Spinal cord (tissue), 10 donors: ENCODE measurements at places on chromosomes 13 and 19. TPM values are rescaled to one million over a fixed set of nuclear protein-coding genes. Genes with fewer than 3 reads are reported as not detected.

The ERICH6B gene
- total RNA-seq, result 0.39 TPM

The FOXA3 gene
- total RNA-seq, result not detected

The ZNF136 gene
- 18.7 TPM for total RNA-seq

The IL17D gene
- total RNA-seq, result 19.8 TPM
